Hypothalamus (tissue), 51 donors: ENCODE measurements at places on chromosomes 4 and X.

DNA sequence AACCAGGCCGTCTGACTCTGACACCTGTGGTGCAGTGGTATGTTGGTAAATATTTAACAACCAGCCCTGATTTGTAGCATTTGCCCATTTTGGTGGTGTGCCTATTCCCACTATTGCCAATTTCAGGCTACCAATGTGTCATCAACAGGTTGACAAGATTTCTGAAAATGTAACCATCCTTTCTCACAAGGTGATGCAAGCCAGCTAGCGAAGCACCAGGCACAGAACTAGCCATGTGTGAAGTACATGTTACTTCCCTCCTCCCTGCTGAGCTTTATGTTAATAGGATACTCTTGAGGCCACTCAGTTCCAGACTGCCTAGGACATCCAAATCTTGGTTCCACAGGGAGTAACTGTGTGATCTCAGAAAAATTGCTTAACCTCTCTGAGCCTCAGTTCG, 7.2 kb upstream of the MAMLD1 start:
- no peak for DNase-seq

GRCh38 chr4:6452897-6453687, 19.3 kb downstream of the PPP2R2C start:
- DNase-seq = no peak

DNA sequence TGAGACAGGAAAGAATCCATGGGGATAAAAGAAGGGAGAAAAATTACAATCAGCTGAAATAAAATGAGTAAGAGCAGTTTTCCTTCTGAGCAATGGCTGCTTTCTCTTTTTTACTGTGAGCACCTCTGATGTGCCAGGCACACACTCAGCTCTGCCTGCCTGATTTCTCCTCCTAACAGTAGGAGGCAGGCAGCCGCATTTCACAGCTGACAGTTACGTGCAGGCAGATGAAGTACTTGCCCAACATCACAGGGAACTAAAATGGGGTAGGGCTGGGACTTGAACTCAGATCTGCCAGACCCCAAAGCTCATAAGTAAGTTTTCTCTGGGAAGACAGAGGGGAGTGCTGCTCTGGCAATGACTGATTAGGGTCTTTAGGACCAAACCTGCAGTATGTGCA, 54.6 kb downstream of the C4orf50 start:
- DNase-seq = no peak

DNA sequence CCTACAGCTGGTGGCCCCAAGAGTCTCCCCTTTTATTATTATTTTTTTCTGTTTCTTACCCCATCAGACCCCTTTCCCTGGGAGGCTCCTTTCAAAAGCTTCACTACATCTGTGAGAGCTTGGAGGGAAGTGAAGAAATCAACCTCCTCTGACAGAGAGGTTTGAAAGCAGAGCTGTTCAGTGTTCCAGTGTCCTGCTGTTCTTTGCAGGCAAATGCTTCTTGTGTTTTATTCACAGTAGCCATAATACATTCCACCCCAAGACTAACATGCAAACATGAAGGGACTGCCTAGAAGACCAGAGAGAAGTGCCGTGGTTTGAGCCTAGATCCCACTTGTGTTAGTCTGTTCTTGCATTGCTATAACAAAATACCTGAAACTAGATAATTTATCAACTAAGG, 192.1 kb downstream of the PTTG2 start:
- no peak for DNase-seq

DNA sequence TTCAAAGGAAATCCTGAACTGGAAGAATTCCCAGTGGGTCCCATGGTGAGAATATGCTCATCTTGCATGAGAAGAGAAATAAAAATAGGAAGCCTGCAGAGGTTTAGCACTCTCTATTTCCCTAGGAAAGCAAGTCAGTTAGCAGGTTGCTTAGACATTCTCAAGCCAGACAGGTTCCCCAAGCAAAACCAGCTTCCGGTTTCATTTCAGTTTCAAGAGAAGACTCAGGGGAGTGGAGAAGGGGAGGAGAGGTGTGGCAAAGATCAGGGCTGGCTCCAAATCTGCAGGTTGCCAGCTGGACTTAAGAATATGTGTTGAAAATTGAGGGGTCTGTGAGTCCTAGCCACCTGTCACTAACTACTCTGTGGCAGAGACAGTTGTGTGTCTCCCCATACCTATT, 107.5 kb downstream of the CLNK start:
- DNase-seq = no peak

- DNase-seq = no peak
Measured at GRCh38 chr4:154946113-154946512, 165.0 kb downstream of the RBM46 start.

- DNase-seq = no peak
Measured at GRCh38 chr4:130054908-130055307, 959.0 kb downstream of the C4orf33 start.

DNA sequence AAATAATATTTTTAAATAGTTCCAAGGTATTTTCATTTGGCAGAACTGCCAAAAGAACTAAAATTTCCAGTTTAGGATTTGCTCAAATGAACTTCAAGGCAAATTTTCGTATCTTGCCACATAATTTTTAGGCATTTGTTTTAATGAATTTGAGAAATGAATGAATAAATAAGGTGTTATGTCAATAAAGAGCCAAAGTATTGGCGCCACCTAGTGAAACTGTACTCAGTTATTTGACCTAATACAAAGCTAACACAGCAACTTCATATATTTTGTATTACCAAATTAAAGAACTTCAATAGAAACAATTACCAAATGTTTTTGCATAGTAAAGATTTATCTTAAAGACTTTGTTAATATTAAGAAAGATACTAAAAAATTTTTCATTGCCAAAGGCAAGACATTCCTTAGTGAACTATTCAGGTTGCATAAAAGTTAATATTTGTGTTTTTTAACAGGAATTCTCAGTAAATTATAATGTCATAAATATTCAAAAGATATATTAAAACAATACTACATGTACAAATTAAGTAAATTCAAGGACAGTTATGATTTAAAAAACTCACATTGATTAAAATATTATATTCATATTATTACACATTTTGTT, 50.3 kb downstream of the STPG2 start:
- DNase-seq = no peak

- DNase-seq = peak; percentile 65
Measured at GRCh38 chr4:8427761-8428287, 12.7 kb downstream of the ACOX3 start.

DNA sequence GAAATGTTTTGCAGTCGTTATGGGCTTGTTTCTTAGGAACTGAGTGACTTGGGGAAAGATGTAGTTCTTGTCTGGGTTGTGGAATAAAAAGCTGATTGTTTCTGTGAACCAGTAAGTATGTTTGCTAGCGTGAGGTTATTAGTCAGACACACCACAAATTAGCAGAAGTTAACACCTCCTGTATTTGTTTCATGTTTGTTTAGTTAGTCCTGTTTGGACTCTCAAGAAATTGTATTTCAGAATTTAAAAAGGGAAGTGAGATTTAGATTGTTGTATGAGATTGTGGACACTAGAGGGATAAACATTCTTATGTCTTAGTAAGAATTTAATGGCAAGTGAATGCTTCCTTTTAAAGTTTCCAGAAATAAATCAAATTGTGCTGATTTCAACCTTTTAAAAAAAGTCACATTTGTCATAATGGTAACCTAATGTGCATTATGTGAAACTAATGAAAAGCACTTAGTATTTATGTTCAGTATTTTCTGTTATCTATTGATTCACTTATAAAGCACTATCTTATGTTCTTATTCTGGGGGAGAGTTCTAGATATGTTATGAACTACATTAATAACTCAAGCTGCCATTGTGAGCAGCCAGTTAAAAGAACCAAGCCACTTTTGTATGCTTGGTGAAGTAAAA, 25.6 kb downstream of the ATP10D start:
- DNase-seq = no peak

- no peak for DNase-seq
Measured at GRCh38 chr4:26609391-26609790, 25.5 kb downstream of the TBC1D19 start.

DNA sequence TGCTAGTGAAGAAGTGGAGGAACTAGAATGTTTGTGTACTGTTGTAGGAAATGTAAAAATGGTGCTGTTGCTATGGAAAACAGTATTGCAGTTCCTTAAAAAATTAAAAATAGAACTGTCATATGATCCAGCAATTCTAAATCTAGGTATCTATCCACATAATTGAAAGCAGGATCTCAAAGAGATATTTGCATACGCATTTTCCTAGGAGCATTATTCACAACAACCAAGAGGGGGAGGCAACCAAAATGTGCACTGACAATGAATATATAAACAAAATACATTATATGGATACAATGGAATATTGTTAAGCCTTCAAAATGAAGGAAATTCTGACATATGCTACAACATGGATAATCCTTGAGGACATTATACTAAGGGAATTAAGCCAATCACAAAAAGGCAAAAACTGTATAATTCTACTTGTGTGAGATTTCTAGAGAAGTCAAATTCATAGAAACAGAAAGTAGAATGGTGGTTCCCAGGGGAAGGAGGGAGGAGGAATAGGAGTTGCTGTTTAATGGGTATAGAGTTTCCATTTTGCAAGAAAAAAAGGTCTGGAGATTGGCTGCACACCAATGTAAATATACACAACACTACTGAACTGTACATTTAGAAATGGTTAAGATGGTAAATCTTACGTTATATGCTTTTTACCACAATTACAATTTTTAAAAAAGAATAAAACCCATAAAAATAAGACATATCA, 35.6 kb upstream of the KCNE5 start:
- no peak for DNase-seq

DNA sequence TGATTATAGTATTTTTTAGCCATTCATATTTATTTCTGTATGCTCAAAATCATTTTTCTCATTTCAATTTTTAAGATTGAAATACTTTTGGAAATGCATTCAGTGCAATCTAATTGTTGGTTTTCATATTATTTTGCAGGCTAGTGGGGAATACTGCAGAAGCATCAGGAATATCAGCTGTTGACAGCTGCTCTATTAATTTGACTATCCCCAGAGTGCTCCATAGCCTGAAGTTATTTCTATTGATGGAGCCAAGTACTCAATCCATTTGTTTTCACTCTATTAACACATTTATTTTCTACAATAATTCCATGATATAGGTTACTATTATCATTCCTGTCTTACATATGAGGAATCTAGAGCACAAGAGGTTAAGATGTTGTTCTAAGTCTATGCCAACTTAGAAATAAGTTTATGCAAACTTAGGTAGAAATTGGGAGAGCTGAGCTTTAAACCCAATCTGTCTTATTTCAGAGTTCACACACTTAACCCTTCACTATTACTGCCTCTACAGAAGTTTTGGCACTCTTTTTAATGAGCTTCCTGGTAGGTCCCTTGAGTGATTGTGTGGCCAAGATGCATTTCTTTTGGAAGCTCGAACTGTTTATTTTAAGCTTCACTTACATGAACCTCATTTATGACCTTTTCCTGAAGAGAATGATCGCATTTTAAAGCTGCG, 65.6 kb upstream of the PCDH18 start:
- DNase-seq = no peak

DNA sequence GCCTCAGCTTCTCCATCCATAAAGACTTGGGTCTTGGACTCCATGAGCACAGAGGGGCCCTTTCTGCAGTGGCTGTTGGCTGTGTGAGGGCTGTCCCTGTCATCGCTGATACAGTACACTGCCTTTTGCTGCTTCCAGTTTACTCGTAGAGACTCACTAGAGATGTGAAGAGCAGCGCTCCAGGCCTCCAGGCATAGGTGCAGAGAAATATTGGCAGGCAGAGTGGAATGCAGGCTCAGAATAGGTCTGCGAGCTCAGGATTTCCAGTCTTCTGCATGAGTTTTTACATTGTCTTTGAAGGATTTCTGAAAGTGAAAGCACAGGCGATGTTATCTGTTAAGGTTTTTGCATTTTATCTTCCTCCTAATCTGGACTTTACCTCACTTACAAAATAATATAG, 97.4 kb downstream of the AASDH start:
- DNase-seq = no peak

GRCh38 chrX:129613596-129613995, 41.2 kb downstream of the APLN start:
- DNase-seq = no peak

GRCh38 chrX:12709047-12709446, 82.2 kb upstream of the PRPS2 start:
- DNase-seq = no peak

GRCh38 chr4:108377021-108377420, 208.3 kb upstream of the LEF1 start:
- no peak for DNase-seq

- DNase-seq = no peak
Measured at GRCh38 chr4:118113220-118113619, 78.9 kb downstream of the NDST3 start.

- DNase-seq = no peak
Measured at GRCh38 chr4:94974773-94975172, 217.0 kb downstream of the BMPR1B start.

DNA sequence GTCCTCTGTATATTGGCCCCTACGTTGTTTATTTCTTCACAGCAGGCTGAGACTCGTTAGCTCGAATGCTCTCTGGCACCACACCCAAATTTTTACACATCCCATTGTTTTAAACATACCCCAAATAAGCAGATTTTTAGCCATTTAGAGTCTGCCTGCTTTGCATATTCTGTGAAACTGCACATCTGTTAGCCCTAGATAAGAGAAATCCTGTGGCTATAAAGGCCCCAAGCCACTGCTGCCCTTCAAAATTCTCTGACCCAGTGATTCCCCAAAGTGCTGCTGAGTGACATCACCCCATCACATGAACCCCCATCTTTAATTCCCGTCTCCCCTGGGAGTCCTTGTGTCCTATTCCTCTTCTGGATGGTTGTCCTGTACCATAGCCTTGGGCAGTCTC, 20.8 kb downstream of the TEX13C start:
- no peak for DNase-seq

- DNase-seq = no peak
Measured at GRCh38 chrX:35458142-35458541, 340.0 kb upstream of the MAGEB16 start.

DNA sequence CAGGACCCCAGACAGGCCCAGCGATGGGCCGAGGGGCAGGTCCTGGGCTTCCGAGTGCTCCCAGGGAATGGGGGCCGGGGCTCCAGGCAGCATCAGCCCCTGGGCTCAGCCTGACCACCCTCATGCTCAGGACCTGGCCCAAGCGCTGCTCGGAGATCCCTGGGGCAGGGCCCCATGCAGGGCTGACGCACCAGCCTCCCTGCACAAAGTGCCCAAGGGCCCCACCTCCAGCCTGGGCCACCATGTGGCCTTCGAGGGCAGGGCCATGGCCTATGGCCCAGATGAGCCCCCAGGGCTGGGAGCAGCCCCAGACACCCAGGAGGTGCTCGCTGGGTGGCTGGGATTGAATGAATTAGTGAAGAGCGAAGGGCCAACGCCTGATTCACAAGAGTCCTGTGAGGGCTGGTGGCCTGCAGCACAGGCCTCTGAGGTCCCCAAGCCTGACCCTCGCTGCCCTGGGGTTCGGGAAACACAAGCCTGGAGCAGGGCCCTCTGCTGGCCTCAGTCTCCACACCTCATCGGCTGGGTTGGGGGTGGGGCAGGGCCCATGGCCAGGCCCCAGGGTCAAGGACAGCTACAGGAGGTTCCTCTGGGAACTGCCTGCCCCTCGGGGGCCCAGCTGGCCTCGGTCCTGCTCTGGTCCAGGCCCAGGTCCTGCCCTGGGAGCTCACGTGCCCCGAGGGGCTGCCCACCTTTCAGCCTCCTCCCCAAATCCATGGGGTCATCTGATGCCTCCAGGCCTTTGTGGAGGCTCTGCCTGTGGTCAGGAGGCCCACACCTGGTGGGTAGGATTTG, 13.3 kb upstream of the FGFR3 start:
- DNase-seq = no peak
